ENCODE measurements at places on chromosomes 2 and 18.

DNA sequence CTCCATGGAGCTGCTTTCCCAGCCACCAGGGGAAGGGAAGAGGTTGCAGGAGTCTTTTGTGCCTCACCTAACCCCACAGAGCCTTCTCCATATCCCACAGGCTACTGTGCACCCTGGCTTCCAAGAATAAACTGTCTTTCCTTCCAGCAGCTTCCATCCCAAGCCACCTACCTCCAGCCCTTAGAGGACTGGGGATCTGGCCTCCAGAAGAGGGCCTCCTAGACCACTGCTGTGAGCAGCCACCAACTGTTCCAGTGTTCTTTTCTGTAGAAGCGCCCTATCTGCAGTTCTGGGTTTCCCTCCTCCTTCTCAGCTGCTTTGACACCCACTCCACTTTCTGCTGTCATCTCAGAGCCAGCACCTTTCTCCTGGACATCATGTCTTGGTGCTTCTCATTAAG lies 30.7 kb upstream of the REG3G start:
- DNase-seq, result no peak

DNA sequence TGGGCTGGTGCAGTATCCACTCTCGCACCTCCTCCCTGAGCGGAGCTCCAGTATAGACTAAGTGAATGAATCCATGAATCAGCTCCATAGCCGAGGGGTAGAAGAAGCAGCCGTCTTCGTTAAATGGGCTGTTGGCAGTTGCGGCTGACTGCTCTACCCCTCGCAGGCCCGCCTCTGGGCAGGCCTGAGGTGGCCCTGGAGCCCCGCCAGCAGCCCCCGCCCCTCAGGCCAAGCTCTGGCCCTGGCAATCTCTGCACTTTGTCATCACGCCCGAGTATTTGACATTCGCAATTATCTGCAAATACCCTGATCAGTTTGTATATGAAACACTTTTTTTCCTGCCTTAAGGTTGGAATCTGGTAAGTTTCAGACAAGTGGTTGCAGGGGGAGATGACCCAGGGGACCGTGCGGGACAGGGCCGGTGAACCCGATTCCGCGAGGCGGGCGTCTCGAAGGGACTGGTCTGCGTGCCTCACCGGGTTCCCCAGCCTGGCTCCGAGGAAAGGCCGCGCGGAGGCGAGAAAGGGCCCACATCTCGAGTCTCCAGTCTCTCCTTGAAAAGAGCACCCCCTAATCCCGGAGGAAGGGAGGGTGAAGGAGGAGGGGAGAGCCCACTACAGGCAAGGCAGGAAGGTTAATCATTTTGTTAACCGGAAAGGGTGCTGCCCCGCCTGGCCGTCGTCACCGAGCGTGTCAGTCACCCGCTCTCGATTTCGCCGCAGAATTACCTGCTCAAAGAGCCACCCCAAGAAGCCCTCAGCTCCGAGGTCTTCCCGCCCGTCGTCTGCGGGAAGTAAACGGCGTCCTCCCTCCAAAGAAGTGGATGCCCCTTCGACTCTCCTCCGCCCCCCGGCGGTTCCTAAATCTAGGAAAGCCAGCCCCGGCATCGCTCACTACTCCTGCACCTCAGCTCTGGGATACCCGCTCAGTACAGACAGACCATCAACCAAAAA lies 11.1 kb upstream of the SATB2 start:
- DNase-seq, result no peak

DNA sequence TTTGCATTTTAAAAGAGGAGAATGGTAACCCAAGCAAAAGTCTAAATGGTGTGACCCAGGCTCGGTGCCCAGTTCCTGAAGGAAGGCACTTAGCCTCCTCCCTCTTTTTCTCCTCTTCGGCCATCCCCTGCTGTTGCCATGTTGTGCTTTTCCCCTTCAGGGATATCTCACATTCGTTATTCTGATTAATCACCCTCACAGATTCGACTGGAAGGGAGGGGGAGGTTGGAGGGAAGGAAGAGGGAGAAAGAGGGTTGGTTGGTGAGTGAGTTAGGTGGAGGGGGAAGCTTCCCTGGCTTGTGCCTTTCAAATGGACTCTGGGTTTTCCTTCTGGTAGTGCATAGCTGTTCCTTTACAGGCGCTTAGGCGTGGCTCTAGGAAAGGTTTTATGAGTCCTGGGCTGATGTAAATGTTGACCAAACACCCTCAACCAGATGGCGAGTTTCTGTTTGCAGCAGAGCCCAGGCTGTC lies 39.0 kb upstream of the LYPD6B start:
- DNase-seq, result no peak

GRCh38 chr2:40488927-40489677 lies 37.2 kb upstream of the SLC8A1 start:
- no peak for DNase-seq

DNA sequence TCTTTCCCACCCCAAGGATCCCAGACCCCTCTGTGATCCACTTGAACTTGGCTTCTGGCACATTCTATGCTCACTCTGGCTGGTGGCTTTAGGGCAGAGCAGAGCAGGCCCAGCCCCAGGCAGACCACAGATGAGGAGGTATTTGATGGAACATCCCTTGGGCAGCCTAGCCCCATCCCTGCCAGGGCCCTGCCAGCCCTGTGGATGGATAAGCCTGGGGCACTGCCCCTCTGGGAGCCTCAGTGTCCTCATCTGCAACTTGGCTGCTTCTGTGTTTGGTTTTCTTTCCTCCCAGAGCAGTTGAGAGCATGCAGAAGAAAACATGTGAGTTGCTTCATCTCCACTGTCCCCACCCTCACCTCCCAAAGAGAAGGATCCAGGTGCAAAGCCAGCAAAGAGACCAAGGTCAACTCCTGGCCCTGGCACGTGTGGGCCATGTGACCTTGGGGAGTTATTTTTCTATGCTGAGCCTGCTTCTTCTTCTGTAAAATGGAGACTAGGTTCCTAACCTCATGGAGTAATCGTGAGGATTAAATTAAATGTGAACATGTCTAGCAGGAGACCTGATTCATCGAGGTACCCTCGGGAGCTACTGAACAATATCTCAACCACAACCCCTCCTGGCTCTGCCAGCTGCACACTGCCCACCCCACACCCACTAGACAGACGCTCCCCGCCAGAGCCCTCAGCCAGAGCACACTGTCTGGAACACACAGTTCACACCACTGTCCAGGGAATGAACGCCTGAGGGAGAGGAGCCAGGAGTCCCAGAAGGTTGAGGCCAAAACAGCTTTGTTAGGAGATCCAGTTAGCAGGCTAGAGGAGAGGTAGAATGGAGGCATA lies 14.6 kb upstream of the TNS1 start:
- DNase-seq, result no peak

DNA sequence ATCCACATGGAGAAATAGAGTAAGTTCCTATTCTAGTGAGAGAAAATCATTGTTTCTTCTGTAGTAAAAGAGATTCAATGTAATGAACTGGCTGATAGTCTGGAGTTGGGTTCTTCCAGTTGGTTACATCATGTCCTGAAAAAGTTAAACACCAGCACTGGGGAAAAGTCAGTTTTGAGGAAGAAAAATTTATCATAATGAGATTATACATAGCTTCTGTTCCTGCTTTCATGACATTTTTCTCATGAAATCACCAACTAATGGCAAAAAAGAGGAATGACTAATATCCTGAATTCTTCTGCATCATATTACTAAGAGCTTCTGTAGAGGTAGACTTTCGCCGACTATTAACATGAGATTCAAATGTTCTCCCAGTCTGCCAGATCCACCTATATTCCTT lies 69.2 kb upstream of the SLC9A2 start:
- DNase-seq, result no peak

DNA sequence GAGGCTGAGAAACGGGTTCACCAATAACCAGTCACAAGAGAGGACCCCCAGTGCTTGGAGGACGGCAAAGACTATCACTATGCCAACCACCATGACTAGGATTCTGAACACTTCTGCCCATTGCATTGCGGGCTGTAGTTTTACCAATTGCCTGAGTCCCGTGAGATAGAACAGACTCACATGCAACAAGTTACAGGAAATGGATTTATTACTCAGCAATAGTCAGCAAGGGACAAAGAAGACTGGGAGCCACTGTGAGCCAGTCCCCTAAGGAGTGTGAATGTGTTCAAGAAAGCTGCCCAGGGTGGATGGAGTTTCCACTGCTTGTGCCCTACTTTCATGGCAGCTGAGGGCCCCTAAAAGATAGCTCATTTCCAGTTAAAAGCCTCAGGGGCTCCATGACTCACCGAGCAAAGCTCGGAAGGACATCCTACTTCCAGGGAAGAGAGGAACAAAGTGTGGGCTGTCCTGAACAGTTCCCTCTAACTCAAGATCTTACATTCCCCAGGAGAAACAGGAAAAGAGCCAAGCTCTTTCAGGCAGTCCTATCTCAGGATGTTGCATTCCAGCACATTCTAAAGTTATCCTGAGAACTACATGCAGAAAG lies 54.4 kb downstream of the SLC4A3 start:
- no peak for DNase-seq

DNA sequence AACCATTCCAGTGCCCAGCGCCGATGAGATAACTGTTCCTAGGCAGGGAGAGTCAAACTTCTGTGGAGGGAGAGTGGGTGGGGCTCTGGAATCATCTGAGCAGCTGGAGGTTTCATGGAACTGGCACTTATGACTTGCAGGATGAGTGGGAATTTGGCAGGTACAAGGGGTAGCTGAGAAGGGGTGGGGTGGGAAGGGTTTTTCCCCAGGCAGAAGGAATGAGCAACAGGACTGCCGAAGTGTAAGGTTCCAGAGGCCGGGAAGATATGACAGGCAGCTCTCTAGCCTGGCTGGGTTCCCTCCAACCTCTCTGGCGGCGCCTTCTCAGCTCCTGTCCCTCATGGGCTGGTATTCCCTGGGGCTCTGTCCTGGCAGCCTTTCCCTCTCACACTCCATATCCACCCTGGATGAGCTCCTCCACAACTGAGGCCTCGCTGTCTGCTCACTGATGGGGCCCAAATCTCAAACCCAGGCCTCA lies 2.5 kb upstream of the TET3 start:
- DNase-seq, result no peak

- DNase-seq, result peak; percentile 10
These were observed 79.8 kb upstream of the CCDC141 start for GRCh38 chr2:179129574-179130238.

GRCh38 chr2:124018890-124019289 lies 6.2 kb upstream of the CNTNAP5 start:
- no peak for DNase-seq

- no peak for DNase-seq
These were observed 209.5 kb downstream of the NDUFA10 start for GRCh38 chr2:239815671-239816070.

- no peak for DNase-seq
These were observed 275.3 kb downstream of the GALR1 start for GRCh38 chr18:77524909-77525308.

- peak; percentile 87 for DNase-seq
These were observed 43.7 kb downstream of the HDLBP start for GRCh38 chr2:241271706-241272302.

- no peak for DNase-seq
These were observed 61.4 kb downstream of the DYM start for GRCh38 chr18:49399003-49399402.

GRCh38 chr18:80193701-80194100 lies 53.6 kb downstream of the PARD6G start:
- no peak for DNase-seq

DNA sequence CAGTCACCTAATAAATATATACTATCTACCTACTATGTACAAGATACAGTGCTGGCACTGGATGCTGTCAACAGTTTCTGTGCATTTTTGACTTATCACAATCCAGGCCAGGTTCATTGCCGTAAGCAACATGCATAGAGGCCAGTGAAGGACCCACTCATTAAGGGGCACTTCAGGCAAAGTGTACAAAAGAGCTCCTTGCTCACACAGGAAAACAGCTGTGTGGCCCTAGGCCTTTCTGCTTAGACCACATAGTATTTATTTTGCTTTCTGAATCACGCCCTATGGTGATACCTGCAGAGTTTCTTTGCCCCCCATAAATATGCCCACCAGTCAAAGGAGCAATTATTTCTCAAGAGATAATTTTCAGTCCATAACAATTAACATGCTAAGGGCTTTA lies 39.6 kb upstream of the STAT4 start:
- no peak for DNase-seq

- no peak for DNase-seq
These were observed 334.6 kb upstream of the LYPD1 start for GRCh38 chr2:133004623-133005022.

GRCh38 chr2:217551252-217551899 lies 451.4 kb downstream of the TNS1 start:
- no peak for DNase-seq

DNA sequence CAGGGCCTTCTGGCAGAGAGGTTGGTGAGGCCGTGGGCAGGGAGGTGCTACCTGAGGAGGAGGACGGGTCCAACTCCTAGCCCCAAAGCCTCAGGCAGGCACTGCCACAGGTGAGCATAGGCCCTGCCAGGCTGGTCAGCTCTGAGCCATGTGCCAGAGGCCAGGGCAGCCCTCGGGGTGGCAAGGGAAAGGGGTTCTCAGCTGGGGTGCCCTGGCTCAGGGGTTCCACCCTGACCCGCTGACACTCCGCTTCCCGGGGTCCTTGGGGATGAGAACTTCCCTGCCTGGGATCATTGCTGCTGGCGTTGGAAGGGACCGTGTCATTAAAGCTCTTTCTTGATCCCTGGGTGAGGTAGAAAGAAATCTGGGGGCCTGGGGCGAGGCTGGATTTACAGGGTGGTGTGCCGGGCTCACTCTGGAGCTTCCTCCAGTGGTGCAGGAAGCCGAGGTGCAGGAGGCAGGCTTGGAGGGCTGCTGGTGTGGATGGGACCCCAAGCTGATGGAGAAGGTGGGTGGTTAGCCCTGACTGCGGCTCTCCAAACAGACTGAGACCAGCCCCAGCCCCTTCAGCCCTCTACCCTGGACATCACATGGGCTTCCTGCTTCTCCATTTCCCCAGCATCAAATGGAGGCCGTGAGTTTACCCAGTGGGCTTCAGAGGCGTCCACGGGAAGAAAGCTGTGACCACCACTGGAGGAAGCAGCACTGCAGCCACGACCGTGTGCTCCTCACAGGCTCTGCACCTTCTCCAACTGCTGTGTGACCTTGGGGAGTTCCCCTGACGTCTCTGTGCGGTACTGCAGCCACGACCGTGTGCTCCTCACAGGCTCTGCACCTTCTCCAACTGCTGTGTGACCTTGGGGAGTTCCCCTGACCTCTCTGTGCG lies 295.2 kb downstream of the NDUFA10 start:
- DNase-seq, result no peak

GRCh38 chr2:220241423-220241822 lies 614.0 kb downstream of the SLC4A3 start:
- DNase-seq, result no peak

- no peak for DNase-seq
These were observed 164.2 kb downstream of the VAPA start for GRCh38 chr18:10077986-10078385.
